ENCODE measurements at places on chromosomes 1 and 21.

- H3K27ac ChIP-seq = no peak overlapping the region
- H3K27me3 ChIP-seq = peaks cover 13% of the 10 kb centered on the region
These were observed 7.1 kb downstream of the HPCA start for GRCh38 chr1:32893198-32894018.

DNA sequence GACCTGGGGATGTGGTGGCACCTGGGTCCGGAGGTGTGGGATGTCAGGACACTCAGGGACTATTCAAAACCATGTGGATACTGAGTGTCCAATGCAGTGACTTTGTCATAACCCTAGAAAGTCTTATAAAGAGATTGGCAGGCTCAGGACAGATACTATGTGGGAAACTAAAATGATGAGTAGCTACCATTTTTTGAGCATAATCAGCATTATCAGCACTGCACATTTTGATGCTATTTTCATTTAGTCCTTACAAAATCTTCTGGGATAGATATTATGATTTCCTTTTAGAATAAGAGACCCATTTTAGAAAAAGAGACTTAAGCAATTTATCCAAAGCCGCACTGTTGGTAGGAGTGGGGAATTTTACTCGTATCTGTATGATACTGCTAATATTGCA lies 93.4 kb downstream of the DNM3 start:
- DNase-seq = no peak
- no peaks in the 10 kb centered on the region for H3K27me3 ChIP-seq
- no peak overlapping the region for H3K27ac ChIP-seq
- H3K4me3 ChIP-seq = no peak overlapping the region

DNA sequence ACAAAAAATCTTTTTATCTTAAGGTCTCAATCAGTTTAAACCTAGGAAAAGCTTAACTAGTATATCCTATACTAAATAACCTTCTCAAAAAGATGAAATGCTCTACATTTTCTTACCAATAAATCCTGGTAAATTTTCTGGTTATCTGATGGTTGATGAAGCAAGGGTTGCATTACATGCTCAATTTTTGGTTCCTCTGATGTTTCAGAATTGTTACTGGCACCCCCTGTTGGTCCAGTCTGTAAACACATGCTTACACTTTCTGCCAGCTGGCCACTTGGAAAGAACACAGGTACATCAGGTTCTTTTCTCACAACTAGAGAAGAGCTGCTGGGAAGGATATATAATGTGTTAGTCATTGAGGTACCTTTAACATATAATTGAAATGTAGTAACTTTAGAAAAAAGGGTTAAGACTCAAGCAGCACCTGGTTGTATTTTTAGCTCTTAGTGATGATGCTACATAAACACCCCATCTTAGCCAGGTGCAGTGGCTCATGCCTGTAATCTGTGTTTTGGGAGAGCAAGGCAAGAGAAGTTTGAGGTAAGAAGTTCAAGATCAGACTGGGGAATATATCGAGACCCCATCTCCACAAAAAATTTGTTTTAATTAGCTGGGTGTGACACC lies 30.9 kb upstream of the TAL1 start:
- DNase-seq = peak; percentile 49
- H3K4me1 ChIP-seq = no peaks in the 10 kb centered on the region
- no peak overlapping the region for H3K4me3 ChIP-seq

DNA sequence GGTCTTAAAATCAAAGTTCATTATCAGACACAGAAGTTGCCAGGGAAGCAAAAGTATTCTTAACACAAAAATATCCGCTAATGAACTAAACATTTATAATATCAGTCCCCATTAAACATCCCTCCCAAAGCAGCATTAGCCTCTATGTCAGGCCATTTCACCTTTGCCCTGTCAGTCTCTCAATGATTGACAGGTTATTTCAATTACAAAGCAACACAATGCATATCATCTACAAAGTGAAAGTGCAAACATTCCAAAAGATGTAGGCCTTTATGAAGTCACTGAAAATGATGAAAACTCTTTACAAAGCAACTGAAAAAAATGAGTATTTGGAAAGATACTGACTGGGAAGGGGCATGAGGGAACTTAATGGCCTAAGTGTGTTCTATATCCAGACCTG lies 14.1 kb downstream of the ENAH start:
- no peak for DNase-seq
- no peaks in the 10 kb centered on the region for H3K27me3 ChIP-seq
- H3K4me1 ChIP-seq = peaks cover 10% of the 10 kb centered on the region
- peaks cover 16% of the 10 kb centered on the region for H3K36me3 ChIP-seq
- H3K4me3 ChIP-seq = no peak overlapping the region

DNA sequence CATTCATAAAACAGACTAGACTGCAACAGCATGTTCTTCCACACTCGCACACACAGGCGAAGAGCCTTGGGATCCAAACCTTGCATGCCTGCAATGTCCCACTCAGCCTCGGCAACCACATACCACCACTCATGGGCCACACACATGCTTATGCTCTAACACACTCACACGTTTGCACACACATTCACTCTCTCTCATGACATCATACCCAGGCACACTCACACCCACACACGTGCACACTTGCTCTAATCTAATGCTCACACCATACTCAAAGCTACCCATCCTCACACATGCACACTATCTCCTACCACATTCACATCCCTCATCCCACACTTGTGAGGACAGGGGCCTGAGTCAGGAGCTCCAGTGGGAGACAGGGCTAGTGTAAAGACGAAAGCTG lies 50.3 kb downstream of the GRIK3 start:
- peaks cover 10% of the 10 kb centered on the region for H3K4me1 ChIP-seq
- H3K36me3 ChIP-seq = peaks cover 4% of the 10 kb centered on the region
- H3K27ac ChIP-seq = no peak overlapping the region
- DNase-seq = no peak
- H3K4me3 ChIP-seq = no peak overlapping the region

DNA sequence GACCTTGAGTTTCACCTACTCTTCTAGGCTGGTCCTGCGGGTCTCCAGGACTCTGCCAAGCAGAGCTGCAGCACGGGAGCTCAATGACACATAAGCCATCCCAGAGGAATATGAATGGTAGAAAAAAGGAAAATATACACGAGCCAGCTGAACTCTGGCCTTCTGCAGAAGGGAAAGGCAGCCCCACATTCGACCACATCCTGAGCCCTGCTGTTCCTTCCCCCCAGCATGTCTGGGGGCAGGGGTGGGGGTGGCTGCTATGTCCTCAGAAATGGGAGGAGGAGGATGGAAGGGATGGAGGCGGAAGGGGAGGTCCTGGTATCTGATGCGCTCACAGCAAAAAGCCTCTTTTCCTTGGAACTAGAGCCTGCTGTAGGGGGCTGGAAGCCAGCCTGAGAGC lies 12.1 kb upstream of the KDF1 start:
- H3K27me3 ChIP-seq = peaks cover 12% of the 10 kb centered on the region
- H3K4me3 ChIP-seq = no peak overlapping the region
- no peaks in the 10 kb centered on the region for H3K36me3 ChIP-seq
- no peak for DNase-seq
- H3K27ac ChIP-seq = no peak overlapping the region

DNA sequence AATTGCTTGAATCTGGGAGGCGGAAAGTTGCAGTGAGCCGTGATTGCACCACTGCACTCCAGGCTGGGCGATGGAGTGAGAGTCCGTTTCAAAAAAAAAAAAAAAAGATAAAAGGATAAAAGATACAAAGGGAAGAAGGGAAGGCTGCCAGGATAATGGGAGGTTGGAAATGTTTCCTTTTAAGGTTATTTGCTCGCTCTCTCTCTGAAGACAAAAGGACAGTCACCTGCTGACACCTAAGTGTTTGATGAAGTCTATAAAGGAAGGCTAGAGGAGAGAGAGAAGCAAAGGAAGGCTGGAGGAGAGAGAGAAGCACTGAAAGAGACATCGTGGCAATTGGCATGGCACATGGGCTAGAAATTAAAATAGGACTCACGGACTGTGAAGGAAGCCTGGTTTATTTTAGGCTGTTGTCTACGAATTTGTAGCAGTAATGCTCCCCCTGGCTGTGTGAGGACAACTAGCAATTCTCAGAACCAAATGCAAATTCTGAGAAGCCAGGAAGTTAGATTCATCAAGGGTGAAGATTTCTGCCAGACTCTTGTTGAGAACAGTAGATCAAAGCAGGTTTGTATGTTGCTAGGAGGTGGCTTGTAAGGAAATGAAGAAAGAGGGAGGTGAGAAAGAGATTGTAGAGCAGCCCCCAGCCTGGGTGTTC lies 154.2 kb downstream of the ZP4 start:
- H3K4me1 ChIP-seq = peaks cover 12% of the 10 kb centered on the region
- no peak overlapping the region for H3K4me3 ChIP-seq
- H3K27me3 ChIP-seq = peaks cover 2% of the 10 kb centered on the region
- H3K36me3 ChIP-seq = no peaks in the 10 kb centered on the region

DNA sequence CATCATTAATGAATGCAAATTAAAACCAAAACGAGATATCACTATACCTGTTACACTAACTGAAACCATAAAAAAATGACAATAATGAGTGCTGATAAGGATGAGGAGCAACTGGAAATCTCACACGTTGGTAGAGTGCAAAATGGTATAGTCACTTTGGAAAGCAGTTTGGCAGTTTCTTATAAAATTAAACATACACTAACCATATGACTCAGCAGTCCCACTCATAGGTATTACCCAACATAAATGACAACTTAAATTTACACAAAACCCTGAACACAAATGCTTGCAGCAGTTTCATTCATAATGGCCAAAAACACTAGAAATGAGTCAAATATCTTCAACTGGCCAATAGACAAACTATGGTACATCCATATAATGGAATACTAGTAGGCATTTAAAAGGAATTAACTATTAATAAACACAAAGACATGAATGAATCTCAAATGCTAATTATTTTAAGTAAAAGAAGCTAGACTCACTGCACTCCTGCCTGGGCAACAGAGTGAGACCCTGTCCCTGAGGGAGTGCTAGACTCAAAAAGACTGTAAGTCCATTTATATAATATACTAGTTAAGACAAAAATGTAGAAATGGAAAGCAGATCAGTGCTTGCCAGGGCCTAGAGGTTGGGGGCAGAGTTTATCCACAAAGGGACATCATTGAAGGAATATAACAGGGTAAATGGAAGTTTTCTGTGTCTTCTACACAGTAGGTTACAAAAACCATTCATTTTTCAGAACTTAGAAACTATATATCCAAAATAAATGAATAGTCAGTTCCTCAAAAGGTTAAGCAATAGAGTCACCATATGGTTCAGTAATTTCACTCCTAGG lies 77.4 kb downstream of the EIF4G3 start:
- DNase-seq = no peak
- H3K27ac ChIP-seq = no peak overlapping the region
- H3K36me3 ChIP-seq = no peaks in the 10 kb centered on the region
- H3K4me3 ChIP-seq = no peak overlapping the region
- H3K4me1 ChIP-seq = no peaks in the 10 kb centered on the region

DNA sequence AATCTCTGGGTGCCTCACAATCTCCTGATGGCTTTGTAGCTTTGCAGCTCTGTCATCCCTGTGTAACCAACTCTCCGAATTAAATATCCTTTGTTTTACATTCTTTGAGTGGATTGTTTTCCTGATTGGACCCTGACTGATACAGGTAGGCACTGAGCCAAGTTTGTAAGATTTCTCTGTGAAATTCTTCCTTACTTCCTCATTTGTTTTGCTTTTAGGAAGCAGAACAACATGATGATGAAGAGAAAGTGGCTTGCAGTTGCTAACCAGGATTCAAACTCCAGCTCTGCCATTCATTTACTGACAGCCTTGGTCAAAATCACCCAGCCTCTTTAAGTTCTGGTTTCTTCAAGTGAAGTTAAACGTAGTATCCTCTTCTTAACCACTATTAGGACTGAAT lies 452.3 kb downstream of the OMA1 start:
- no peak overlapping the region for H3K27ac ChIP-seq
- DNase-seq = no peak
- no peak overlapping the region for H3K4me3 ChIP-seq
- no peaks in the 10 kb centered on the region for H3K27me3 ChIP-seq
- H3K36me3 ChIP-seq = peaks cover 5% of the 10 kb centered on the region
- H3K4me1 ChIP-seq = peaks cover 2% of the 10 kb centered on the region

Measured in glutamatergic neuron (in vitro differentiated cells).